Heart right ventricle (tissue), 16 donors: ENCODE measurements at places on chromosomes 2 and 18. TPM values are rescaled to one million over a fixed set of nuclear protein-coding genes. Genes with fewer than 3 reads are reported as not detected.
A peak's percentile ranks its signal among the peaks of the same experiment; 100 is the strongest.

GRCh38 chr18:72376256-72376655 lies 167.9 kb downstream of the CBLN2 start:
- DNase-seq: no peak

GRCh38 chr2:195610717-195611116 lies 46.3 kb upstream of the SLC39A10 start:
- no peak for DNase-seq

Gene CFC1
- total RNA-seq: not detected

DNA sequence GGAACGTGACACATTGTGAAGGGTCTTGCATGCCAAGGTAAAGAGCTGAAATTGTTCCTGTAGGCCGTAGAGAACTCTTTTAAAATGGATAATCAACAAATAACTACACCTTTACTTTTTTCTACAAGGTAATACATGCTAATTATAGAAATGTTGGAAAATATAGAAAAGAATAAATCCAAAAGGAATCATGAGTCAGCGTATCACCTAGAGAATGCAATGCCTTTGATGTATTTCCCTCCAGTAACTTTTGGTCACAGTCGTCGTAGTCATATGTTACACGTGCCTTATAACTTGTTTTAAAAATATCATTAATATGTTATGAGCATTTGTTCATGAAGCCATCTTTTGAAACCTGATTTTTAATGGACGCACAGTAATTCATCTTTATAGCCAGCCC lies 100.6 kb downstream of the LIPG start:
- DNase-seq: no peak

DNA sequence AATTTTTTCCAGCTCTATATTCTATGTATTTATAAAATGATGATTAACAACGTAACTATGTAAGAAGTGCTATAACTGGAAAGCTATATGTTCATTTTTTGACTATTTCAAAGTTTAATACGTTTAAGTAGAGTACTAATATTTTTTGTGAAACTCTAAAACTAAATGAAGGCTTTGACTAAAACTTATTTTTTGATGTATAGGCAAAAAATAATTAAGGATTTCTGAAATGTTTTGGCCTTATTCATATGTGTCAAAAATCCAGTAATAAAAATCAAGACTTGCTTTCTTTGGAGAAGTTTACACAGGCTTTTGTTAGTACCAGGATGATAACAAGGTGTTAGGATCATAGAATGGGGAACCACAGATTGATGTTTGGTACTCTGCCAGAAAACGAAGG lies 58.2 kb upstream of the ZEB2 start:
- no peak for DNase-seq

- DNase-seq: no peak
Observed at GRCh38 chr18:43800584-43800983, 523.3 kb upstream of the SYT4 start.

DNA sequence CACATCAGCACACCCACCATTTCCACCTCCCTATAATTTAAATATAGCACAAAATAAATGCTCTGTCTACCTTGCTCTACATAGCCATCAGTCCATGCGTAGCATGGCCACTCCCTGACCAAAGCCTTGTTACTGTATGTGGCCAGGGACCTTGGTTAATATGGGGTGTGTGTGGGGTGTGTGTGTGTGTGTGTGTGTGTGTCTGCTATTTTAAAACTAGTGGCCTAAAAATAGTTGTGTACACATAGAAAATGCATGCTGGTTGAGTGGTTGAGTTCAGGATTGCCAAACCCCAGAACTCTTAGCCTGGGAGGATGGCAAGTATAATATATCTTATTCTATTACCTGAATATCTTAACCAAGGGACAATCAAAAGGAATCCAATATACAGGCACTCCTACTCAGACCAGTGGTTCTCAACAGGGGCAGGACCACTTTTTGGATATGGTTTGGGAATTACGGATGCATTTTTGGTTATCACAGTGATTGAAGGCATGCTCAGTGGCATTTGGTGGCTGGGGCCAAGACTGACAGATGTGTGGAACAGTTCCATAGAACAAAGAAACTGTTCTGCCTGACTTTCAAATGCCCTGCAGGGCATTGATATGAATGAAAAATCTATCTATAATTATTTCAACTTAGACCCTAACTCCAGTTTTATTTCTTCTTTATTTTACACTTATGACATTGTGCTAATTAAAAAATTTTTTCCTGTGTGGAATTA lies 72.3 kb upstream of the PSME4 start:
- no peak for DNase-seq

DNA sequence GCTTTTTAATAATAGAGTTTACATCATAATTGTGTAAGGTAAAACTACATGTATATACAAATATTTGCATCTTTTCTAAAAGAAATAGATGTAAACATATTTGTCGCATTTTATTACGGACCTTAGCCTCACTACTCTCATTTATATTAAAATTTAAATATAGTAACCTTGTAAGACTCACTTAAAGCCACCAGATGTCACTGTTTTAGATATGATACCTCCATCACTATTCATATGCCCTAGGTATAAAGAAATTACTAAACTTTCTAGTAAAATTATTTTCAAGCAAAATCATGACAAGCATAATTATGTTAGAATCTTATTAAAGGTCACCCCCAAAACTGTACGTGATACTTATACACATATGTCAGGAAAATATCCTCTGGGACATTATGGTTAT lies 674.3 kb upstream of the REG3G start:
- no peak for DNase-seq

GRCh38 chr18:40911582-40912254 lies 1043.3 kb upstream of the PIK3C3 start:
- DNase-seq: no peak

DNA sequence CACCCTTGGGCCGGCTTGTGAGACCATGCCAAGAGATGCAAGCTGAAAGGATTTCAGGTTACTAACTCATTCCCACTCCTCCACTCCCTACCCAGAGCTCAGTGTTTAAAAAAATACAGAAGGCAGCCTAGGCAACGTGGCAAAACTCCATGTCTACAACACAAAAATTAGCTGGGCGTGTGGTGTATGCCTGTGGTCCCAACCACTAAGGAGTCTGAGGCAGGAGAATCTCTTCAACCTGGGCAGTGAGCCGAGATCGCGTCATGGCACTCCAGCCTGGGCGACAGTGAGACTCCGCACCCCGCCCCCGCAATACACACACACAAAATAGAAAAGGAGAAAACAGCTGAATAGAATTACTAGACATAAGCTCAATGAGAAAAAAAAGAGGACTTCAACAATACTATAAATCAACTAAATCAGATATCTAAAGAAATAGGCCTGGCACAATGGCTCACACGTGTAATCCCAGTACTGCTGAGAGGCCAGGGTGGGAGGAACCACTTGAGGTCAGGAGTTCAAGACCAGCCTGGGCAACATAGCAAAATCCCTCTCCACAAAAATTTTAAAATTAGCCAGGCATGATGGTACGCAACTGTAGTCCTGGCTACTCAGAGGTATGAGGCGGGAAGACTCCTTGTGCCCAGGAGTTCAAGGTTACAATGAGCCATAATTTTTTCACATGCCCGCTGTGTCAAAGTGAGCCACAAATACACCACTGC lies 10.1 kb downstream of the IWS1 start:
- DNase-seq: peak; percentile 87

Gene TSPYL6
- total RNA-seq: 0.21 TPM

DNA sequence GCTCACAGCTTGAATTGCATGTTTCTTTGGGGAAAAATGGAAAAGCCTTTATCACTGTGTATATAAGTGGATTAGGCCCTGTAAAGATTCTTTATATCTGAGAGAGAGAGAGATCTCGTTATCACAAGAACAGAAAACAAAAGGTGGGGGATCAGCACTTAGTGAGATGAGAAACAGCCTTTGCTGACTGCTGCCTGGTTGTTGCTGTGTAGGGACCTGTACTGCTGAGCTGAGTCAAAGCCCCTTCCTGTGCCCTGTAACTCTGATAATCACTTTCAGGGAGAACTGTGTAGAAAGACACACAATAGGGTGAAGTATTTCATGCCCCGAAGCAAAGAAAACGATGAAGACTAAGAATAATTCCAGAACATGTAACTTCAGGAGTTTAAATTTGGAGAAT lies 30.6 kb upstream of the FAM237A start:
- no peak for DNase-seq

Gene TUBA3D
- total RNA-seq: 135 TPM

Gene GPR75
- 0.81 TPM for total RNA-seq

- no peak for DNase-seq
Observed at GRCh38 chr2:229669841-229670240, 44.5 kb downstream of the DNER start.

DNA sequence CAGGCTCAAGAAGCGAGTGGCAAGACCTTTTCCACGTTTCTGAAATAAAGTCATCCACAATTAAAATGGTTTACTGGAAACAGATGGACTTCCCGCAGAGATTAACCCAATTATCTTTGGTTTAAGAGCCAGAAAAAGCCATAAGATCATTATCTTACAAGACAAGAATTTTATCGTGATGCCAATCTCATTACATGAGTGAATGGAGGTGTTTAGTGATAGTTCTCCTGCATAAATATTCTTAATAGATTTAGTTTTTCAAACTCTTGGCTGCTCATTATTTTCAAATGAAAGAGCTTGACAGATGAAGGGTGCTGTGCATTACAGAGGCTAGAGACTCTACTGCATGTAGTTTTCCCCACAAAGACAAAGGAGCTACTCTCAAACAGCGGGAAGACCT lies 1028.4 kb upstream of the PIK3C3 start:
- no peak for DNase-seq

DNA sequence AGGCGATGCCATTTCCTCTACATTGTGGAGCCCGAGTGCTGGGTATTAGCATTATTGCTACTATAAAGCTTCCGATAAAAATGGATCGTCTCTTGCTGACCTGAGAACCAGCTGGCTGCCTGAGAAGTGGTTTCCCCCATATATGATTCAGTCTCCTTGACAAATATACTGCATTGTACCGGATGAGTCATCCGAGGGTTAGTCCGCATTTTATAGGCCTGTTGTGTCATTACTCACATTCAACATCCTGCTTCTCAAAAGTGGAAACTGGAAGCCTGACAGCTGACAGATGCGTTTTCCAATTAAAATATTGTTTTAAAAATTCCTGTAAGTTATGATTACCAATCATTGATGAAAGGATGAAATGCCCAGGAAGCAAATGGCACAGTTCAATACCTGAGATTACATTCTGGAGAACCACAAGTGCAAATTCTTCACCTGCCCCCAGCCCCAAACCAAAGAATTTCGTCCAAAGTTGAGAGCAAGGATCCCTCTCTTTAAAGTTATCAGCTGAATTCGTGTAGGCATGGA lies 65.7 kb downstream of the SPRED2 start:
- no peak for DNase-seq

DNA sequence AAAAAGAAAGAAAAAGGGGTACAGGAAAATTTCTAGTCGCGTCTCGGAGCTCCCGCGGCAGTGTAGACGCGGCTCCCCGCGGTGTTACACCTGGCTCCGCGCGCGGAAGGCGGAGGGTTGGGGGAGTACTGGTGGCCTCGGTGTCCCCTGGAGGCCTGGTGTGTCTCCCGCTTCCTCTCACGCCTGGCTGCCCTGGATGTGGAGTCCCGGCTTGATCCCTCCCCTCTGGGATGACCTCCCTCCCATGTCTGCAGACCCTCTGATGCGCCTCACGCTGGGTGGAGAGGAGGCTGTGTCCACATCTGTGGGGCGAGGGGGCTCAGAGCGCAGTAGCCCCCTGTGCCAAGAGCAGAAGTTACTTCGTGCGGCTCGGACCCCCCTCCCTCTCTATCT lies 1.2 kb downstream of the KIF5C start:
- no peak for DNase-seq

Gene MAP3K19
- total RNA-seq: not detected

DNA sequence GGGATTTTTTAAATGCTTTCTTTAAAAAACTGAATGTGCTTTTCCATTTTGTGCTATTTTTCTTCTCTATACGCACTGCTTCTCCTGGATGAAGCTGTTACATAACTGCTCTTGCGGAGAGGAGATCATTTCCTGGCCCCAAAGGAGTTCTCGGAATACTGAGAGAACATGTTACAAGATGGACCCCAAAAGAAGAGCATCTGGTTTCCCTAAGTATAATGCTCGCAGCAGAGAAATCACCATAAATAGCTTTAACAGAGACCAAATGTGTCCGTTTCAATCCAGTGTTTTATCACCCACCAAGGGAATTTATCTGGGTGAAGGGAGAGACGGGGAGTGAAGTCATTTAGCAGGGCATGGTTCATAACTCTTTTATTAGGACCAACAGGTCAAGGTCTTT lies 80.1 kb downstream of the RBM43 start:
- no peak for DNase-seq

Gene VWC2L
- not detected for total RNA-seq

Gene RAD51AP2
- 0.13 TPM for total RNA-seq

Gene PAX8
- total RNA-seq: not detected

Gene UGT1A1
- not detected for total RNA-seq

DNA sequence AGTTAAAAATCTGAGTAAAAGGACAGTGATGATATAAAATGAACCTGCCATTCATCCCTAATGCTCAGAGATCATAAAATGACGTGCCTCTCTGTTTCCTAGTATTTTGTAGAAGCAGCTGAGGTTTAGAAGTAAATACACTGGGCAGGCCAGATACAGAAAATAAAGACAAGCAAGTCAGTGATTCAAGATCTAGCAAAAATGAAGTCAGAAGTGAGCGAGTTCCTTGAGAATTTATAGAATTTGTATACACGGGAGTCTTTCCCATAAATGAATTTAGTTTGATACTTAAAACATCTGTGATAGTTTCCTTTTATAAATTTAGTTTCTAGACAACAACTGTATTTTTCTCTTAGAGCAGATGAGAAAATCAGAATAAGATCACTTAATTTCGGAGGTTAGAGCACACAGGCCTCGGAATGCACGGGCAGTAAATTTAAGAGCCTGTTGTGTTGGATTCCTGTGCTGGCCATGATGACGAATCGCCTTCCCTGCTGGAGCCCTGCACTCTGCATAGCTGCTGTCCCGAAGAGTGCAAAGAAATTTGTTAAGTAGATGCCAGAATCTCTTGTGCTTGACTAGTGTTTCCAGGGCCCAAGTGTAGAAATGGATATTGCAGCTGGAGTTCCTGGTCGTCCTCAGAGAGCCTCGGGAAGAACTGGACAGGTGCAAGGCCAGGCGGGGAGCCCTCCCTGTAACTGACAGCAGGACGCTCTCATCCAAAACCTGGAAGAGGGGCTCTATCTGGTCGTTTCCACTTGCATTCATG lies 83.7 kb upstream of the RBM44 start:
- DNase-seq: no peak

Gene CCBE1
- 0.24 TPM for total RNA-seq

- no peak for DNase-seq
Observed at GRCh38 chr2:216147172-216148131, 38.3 kb downstream of the XRCC5 start.

- DNase-seq: no peak
Observed at GRCh38 chr2:143399631-143400069, 270.4 kb downstream of the ARHGAP15 start.

DNA sequence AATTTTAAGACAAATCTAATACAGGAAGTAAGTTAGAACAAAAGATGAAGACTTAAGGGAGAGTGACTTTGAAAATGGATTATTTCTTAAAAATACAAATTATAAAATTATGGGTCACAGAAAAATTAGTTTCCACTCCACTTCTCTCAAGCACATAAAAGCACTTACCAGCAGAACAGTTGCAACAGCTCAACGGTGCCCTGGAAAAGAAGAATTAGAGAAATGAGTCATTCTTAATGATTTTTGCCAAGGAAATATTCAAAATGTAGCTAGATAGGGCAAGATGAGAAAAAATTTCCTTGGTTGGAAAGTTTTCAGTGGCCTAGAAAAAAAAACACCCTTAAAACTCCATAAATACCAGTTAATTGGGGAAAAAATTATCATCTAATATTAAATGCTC lies 2185.6 kb upstream of the CELF4 start:
- DNase-seq: no peak
